ENCODE measurements at places on chromosomes 11 and 22.

DNA sequence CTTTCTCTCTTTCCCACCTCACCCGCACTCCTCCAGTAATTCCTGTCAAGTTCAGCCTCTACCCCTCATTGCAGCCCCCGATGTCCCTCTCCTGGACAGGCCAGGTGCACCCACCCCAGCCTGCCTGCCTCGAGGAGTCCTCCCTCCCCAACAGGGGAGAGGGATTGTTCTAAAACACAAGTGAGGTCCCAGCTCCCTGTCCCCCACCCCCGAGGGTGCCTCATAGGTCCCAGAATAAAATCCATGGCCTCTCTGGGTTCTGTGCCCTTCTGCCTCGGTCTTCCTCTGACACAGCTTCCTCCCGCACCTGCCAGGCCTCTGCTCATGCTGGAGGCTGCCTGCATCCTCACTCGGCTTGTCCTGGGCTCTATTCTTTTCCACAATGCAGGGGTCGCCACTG is 720.1 kb downstream of the BRD1 start:
- no peak for DNase-seq

DNA sequence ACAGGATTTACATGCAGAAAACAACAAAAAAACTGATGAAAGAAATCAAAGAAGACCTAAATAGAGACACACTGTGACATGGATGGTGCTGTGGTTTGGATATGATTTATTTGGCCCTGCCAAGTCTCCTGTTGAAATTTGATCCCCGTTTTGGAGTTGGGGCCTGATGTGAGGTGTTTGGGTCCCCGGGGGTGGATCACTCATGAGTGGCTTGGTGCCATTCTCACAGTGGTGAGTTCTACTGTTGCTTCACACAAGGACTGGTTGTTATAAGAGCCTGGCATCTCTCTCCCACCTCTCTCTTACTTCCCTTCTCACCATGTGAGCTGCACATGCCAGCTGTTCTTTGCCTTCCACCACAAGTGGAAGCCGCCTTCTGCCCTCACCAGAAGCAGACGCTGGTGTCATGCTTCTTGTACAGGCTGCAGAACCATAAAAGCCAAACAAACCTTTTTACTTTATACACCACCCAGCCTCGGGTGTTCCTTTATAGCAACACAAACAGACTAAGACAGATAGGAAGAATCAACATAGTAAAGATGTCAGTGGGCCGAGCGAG is 7.8 kb upstream of the RTL6 start:
- no peak for DNase-seq

- DNase-seq: no peak
Observed at GRCh38 chr22:39818094-39818493, 75.5 kb downstream of the ENTHD1 start.

GRCh38 chr11:65882120-65883057 is 2.8 kb downstream of the CTSW start:
- no peak for DNase-seq

DNA sequence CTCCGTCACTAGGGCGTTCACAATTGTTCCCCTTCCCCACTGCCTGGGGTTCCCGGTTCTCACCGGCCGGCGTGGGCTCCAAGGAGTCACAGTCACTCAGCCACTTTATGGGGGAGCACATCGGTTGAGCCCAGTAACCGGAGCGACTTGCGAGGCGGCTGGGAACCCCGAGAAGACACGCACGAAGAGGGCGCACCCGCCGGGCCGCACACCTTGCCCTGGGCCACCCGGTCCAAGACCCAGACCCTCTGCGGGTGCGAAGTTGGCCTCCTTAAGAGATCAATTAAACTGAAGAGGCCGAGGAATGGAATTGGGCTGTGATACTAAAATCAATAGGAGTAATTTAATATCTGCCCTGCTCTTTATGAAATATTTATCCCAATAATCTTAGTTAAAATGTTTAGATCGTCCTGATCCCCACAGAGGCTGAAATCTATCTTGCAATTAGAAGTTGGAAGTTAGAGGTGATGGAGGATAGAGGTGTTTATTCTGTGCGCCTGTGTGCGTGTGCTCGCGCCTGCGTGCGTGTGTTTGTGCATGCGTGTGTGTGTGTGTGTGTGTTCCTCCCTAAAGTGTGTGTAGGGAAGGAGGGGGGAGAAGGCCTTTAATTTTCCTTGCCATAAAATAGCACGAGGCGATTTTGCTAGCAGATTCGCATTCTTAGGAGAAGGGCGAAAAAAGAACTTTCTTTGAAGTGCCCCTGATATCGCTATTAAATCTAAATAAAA is 954 bp upstream of the MN1 start:
- DNase-seq: no peak

DNA sequence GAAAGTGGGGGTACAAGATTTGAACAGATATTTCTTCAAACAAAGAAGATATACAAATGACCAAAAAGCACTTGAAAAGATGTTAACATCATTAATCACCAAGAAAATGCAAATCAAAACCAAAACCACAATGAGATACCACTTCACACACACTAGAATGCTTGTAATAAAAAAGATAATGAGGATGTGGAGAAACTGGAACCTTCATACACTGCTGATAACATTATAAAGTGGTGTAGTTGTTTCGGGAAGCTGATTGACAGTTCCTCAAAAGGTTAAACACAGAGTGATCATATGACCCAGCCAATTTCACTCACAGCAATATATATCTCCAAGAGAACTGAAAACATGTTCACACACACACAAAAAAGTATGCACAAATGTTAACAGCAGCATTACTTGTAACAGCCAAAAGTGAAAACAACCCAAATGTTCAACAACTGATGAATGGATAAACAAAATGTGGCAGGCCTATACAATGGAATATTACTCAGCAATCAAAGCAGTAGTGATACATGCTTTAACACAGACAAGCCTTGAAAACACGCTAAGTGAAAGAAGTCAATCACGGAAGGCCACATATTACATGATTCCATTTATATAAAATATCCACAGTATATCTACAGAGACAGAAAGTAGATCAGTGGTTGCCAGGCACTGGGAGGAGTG is 15.1 kb downstream of the PITPNB start:
- DNase-seq: no peak

- DNase-seq: no peak
Observed at GRCh38 chr11:126426820-126427749, 71.6 kb downstream of the ST3GAL4 start.

DNA sequence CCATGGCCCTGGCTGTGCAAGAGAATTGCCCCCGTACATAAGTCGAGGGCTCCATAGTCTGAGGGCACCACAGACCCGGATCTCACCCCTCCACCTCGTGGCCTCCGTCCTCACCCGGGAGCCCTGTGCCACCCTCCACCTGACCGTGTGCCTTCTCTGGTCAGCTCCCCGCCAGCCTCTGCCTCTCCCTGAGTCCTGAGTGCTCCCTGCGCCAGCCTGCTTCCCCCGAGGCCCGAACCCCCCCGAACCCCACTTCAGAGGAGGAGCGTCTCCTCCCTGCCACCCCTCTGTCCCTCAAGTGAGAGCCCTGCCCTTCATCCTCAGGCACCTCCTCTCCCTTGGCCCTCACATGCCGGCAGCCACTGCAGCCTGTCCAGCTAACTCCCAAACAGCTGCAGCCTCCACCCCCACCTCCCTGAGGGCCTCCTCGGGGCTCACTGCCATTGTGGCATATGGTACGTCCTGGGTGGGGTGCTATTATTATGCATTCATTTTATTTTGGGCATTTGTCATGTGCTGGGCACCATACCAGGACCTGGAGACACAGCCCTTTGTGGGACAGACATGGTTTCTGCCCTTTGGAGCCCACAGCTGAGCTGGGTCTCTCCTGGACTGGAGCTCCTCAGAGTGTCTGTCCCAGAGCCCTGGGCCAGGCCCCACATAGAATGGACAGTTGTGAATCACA is 67.2 kb downstream of the MYO7A start:
- DNase-seq: no peak

DNA sequence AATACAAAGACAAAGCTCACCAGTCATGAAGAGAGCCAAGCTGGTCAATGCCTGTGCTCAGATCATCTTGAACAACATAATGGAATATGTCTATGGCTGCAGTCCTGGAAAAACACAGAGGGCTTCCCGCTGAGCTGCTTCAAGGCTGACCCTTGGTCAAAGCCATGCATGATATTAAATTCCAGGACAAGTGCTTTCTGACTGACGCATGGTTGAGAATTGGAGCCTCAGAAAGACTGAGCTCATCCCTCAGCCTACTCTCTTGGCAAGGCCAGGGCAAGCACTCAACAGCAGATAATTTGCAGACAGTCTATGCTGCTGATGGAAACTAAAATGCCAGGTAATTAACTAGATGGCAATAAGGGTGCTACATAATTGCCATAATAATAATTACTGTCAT is 89.2 kb downstream of the GALNT18 start:
- no peak for DNase-seq

- DNase-seq: no peak
Observed at GRCh38 chr11:79939111-79939510, 498.3 kb upstream of the TENM4 start.

DNA sequence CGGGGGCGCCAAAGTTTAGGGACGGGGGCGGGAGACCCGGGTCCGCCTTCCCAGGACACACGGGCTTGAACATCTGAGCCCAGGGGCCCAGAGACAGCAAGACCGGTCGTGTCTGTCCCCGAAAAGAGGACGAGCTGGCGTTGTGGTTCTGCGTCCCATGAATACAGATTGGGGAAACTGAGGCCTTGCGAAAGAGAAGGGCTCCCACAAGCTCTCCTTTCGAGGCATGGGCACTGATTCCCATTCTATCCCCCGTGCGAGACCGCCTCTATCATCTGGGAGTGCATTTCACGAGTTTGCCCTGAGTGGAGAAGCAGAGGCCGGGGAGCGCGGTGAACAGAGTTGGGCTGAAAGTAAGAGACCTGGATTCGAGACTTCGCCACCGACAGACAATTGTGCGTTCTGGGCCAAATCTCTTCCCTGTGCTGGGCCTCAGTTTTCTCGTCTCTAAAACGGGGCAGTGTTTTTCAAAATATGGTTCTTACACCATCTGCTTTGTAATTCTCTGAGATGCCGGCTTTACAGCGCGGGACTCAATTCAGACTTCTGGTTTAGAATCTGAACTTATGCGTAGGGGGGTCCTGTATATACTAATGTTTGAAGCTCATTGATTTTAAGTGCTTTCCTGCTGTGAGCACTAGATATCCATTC is 471 bp downstream of the RNF185 start:
- peak; percentile 19 for DNase-seq

- DNase-seq: no peak
Observed at GRCh38 chr11:46905806-46906205, 12.5 kb downstream of the LRP4 start.

- no peak for DNase-seq
Observed at GRCh38 chr11:64265176-64266160, 14.1 kb downstream of the PLCB3 start.

GRCh38 chr22:26573026-26573662 is 16.8 kb downstream of the TPST2 start:
- DNase-seq: no peak

- DNase-seq: no peak
Observed at GRCh38 chr11:61910187-61911127, 6.9 kb downstream of the RAB3IL1 start.

- no peak for DNase-seq
Observed at GRCh38 chr11:117205211-117205818, 6.1 kb downstream of the TAGLN start.

DNA sequence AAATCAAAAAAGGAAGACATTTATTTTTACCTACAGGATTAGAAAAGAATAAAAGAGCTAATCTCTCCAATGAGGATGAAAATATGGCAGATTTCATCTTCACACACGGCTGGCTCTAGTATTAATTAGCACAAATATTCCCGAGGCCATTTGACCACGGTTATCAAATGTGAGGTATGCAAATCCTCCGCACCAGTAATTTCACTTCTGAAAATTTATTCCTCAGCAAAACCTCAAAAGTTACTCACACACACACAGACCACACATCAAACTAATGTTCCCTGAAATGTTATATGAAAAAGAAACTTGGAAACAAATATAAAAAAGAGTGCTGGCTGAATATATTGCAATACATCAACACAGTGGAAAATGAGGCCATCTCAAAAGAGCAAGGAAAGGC is 32.8 kb downstream of the CELSR1 start:
- no peak for DNase-seq

- no peak for DNase-seq
Observed at GRCh38 chr11:20376162-20376730, 11.3 kb upstream of the PRMT3 start.

- DNase-seq: no peak
Observed at GRCh38 chr11:129592191-129592590, 216.5 kb downstream of the BARX2 start.
